ENCODE measurements at places on chromosomes 16 and 17. TPM values are rescaled to one million over a fixed set of nuclear protein-coding genes. Genes with fewer than 3 reads are reported as not detected.

- no peak for DNase-seq
Observed at GRCh38 chr16:19857593-19858339, 26.9 kb downstream of the GPRC5B start.

DNA sequence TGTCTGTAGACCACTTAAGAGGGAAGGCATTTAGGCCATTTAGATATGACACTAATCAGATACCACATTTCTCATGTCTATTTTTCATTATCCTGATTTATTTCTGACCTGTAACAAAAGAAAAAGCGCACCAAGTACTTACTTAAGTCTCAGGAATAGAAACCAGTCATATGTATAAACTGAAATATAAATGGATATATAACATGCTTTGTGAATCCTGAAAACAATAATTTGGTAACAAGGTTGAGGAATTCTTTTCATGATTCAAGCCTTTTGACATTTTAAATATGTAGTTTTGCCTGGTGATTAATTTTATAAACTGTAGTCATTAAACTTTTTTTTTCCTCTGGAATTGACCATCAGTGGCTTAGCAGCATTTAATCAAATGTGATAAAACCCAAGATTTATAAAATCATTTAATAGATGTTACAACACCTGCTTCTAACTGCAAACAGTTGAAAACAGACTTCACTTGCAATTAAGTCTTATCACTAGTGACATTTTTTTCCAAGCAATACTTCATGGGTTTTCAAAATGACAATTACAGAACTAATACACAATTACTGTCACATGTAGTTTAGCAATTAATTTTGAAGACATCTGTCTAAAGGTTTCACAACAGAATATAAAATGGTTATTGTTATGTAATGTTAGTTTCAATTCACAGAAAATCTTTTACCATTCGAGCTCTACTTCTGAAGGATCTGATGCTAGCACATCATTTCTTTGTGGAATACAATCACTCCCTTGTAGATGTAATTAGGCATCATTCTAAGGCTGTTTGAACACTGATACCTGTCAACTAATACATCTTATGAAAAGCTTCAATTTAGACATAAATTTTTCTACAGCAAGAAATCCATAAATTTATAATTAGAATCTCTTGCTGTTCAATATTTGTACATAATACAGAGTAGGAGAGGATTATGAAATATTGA, 110.3 kb downstream of the TOX3 start:
- DNase-seq = no peak

Gene KCNJ18
- not detected for total RNA-seq

GRCh38 chr16:10752843-10753523, 9.3 kb downstream of the NUBP1 start:
- no peak for DNase-seq

DNA sequence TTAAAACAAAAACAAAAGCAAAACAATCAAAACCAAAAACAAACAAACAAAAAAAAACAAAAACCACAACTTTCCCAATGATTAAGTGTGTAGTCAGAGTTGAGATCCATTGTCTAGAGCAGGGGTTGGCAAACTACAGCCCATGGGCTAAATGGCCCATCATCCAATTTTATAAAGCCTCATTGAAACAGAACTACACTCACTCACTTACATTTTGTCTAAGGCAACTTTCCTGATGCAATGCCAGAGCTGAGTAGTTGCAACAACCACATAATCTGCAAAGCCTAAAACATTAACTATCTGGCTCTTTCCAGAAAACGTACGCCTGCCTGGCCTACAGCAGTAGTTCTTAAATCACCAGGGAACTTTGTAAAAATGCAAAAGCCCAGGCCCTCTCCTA, 124.1 kb downstream of the SOX9 start:
- no peak for DNase-seq

DNA sequence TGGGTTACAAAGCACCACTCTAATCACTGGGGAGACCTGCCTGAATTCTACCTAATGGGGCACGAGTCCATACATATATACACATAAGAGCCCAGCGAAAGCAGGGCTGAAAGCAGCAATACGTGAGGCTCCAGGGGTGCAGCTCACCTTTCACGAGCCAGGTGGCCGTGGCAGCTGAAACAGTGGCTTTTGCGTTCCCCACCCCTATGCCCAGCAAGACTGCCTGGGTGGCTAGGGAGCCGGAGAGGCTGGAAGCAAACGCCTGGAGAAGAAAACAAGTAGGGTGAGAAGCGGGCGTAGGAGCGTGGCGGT, 618 bp downstream of the RUSF1 start:
- no peak for DNase-seq

- DNase-seq = peak; percentile 99
Observed at GRCh38 chr17:37489197-37490001, at the start of gene DUSP14. Gene DUSP14, plus strand, starts transcription at chr17:37489891. Its CDS starts 22,382 bp downstream, at chr17:37512273.

DNA sequence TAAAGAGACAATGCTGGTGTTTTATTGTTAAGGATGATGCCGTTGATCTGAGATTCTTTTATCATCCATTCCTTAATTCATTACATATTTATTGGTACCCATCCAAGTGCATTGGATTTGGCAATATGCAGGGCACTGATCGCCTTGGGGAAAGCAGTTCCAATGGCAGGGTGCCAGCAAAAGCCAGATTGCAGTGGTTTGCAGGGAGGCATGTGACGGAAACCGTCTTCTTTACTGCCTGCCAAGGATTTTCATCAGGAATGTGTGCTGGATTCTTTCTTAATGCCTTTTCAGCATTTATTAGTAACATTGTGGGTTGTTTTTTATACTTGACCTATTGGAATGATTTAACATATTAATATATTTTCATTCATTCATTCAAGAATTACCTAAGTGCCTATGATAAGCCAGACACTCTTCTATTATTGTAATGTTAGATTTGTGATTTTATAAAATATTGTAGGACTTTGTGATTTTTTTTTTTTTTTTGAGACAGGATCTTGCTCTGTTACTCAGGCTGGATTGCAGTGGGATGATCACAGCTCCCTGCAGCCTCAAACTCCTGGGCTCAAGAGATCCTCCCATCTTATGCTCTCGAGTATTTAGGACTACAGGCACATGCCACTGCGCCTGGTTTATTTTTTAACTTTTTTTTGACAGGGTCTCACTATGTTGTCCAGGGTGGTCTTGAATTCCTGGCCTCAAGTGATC, 93.4 kb upstream of the TNRC6A start:
- no peak for DNase-seq

DNA sequence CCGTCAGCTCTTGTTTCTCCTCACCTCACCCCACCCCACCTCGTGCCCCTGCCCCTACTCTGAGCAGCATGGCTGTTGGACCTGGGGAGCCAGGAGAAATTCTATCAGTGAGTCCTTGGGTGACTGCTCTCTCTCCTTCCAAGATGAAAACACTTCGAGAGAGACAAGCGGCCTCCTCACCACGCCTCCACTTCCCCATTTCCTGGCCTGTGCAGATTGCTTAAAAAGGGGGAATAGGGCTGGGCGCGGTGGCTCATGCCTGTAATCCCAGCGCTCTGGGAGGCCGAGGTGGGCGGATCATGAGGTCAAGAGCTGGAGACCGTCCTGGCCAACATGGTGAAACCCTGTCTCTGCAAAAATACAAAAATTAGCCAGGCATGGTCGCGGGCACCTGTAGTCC, 9.5 kb downstream of the DLX4 start:
- DNase-seq = no peak

- peak; percentile 25 for DNase-seq
Observed at GRCh38 chr17:61253937-61254574, 145.6 kb upstream of the TBX2 start.

Gene ASPA
- total RNA-seq = not detected

DNA sequence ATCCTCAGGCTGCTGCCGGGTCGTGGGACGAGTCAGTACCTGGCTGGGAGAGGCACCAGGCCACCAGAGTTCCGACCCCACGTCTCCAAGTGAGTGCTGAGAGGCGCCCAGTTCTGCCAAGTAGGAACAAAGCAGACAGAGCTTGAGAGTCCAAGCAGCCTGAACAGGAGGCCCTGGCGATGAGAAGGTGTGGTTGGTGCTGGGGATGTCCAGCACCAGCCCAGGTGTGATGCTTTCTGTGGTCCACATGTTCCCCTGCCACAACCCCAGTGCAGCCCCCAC, 10.8 kb downstream of the TAX1BP3 start:
- DNase-seq = no peak

Gene TLCD3A
- total RNA-seq = 11.0 TPM

Gene TSNAXIP1
- 0.15 TPM for total RNA-seq

GRCh38 chr16:2071454-2072202, 23.8 kb downstream of the TSC2 start:
- DNase-seq = no peak

Gene ENDOV
- total RNA-seq = 17.1 TPM

DNA sequence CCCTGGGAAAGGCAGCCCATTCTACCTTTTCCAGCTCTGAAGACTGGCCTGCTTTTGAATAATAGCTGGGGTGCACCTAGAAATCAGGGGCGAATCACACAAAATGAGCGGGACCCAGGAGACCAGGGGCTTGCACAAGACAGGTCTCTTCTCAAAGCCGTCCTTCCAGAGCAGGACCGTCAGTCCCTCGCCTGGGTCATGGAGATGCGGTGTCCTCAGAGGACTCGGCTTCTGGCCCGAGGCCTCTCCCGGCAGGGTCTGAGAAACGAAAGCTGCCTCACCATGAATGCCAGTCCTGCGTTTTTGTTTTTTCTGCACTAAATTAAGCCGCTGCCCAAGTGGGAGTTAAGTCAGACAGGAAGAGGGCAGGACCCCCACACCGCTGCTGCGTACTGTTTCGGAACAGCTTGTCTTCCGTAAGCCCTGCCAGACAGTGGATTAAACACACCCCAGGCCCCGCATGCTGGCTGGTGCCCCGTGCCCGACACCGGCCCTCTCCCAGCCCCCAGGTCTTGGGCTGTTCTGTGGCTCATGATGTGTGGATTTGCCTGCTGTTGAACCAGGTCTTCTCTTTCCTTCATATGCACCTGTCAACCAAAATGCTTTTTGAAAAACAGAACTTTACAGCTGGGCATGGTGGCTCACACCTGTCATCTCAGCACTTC, 142.1 kb upstream of the RPH3AL start:
- DNase-seq = no peak

Gene KRT28
- not detected for total RNA-seq

Gene BEAN1
- total RNA-seq = not detected

- peak; percentile 4 for DNase-seq
Observed at GRCh38 chr17:67050066-67050465, 5.7 kb downstream of the CACNG1 start.

- DNase-seq = peak; percentile 83
Observed at GRCh38 chr16:66899945-66900710, 18.6 kb downstream of the CDH16 start.

DNA sequence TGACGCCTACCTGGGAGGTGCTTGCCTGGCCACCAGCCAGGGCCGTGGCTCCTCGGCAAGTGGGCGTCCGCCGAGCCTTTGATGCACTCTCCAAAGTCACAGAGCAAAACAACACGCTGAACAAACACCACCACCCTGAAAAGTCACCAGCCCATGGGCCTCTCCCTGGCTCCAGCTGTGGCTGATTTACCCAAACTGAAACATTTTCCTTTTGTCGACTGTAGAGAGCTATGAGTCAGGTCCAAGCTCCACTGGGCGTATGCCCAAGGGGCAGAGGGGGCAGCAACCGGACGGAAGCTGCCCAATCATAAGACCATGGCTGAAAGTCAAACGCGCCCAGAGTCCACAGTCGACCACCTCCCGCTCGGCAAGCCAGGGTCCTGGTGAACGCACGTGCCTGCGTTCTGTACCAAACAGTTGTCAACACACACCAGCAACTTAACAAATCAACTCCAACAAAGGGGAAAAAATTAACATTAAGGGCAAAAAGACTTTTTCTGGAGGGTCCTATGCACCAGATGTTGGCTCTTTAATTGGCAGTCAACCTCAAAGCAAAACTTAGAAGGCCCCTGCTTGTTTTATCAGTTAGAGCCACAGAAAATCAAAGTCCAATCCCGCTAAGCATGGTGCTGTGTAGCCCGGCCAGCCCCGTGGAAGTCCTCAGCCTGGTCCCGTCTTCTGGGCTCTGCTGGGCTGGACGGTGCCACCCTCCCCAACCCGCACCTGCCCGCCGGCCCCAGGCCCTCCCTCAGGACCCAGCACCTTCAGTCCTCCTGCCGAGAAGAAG, 47.3 kb downstream of the TBC1D16 start:
- peak; percentile 60 for DNase-seq

Gene DERL2
- total RNA-seq = 27.6 TPM

- DNase-seq = no peak
Observed at GRCh38 chr17:16314189-16314588, 39.1 kb downstream of the CENPV start.

Gene DNASE1L2
- 0.48 TPM for total RNA-seq

Gene ATP1B2
- total RNA-seq = 1.6 TPM

Gene FADS6
- total RNA-seq = not detected

DNA sequence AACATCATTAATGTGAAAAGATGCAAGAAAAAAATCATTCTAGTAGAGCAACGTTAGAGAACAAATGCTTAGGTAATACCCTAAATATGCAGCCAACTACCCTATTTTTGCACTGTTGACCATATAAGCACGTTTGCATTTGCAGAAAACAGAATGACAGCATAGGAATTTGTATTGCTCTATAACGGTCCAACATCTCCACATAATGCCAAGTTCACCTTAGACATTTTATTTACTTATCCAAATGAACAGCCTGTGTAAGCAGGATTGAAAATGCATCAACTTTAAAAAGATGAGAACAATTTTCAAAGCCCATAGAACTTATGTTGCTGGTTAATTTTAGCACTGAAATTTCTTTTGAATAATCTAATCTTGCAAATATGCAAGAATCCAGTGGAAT, 19.1 kb upstream of the RSL1D1 start:
- DNase-seq = no peak

DNA sequence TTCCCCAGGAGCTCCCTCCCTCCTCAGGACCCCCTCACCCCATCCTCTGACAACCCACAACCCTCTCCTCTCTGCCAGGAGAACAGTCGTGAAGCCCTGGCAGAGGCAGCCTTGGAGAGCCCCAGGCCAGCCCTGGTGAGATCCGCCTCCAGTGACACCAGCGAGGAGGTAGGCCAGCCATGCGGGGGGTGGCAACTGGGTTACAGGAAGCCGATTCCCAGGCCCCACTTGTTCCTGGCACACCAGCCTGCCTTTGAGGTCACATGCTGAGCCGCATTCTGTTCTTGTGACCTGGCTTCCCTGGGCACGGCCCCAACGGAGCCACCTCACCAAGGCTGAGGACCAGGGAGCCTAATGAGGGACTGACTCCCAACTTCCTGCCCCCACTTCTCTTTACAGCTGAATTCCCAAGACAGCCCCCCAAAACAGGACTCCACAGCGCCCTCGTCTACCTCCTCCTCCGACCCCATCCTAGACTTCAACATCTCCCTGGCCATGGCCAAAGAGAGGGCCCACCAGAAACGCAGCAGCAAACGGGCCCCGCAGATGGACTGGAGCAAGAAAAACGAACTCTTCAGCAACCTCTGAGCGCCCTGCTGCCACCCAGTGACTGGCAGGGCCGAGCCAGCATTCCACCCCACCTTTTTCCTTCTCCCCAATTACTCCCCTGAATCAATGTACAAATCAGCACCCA, 7.9 kb downstream of the NAT9 start:
- no peak for DNase-seq

- DNase-seq = no peak
Observed at GRCh38 chr16:11473728-11474127, 113.0 kb downstream of the LITAF start.

Gene SARM1
- total RNA-seq = 1.7 TPM

GRCh38 chr17:73592501-73592961, 51.7 kb downstream of the SDK2 start:
- no peak for DNase-seq

GRCh38 chr17:68777856-68778694, 176.9 kb upstream of the FAM20A start:
- DNase-seq = no peak

All from H7 (cell line).